Activated CD4-positive, CD25-positive, alpha-beta regulatory T cell treated with anti-CD3 and anti-CD28 coated beads, Interleukin-2, amount 50 U/mL, for 72 hours (primary cell): ENCODE measurements at places on chromosomes 4 and X.

GRCh38 chr4:27084685-27085361, 224.2 kb downstream of the STIM2 start:
- no peak for DNase-seq

GRCh38 chrX:102558607-102559006, 40.7 kb upstream of the ARMCX5 start:
- no peak for DNase-seq

DNA sequence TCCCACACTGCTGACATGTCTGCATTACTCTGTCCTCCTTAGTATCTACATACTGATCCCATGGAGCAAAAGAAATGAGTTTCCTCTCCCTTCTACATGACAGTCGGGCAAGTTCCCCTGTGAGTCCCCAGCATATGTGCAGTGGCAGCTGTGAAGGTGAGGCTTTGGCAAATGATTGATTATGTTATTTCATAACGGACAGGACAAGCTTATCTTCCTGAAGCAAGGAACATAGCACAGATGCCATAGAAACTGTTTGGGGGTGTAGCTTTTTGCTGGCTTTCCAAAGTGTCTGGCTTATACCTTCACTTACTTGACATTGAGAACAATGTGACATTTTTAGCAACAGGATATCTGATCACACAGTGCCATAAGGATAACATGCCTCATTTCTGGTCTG, 136.8 kb upstream of the PDLIM3 start:
- no peak for DNase-seq

DNA sequence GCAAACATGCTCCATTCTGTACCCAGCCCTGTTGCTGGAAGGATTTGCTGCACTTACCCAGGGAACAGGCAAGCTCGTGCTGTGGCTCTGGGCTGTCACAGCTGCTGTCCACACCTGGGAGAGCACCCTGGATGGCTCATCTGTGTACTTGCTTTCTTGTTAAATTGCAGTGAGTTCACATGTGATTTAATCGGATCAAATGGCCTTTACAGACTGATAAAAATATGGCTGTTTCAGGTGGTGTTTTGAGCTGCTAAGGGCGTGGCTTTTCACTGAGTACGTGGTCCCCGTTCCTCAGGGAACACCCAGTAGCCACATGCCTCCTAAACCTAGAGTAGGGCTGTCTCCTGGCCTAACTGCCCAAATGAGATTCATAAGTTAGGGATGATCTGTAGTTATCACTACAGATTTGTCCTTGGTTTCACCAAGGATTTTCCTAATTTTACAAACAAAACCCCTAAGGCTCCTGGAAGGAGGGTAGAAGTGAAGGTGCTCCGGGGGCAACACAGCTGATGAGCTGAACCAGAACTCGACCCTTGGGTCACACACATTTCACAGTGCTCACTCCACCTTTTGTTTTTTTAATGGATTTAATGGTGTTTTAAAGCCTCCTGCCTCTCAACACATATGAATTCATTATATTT, 13.7 kb downstream of the KLKB1 start:
- no peak for DNase-seq

- no peak for DNase-seq
These were observed 1.4 kb upstream of the ATP8A1 start for GRCh38 chr4:42658261-42658660.

DNA sequence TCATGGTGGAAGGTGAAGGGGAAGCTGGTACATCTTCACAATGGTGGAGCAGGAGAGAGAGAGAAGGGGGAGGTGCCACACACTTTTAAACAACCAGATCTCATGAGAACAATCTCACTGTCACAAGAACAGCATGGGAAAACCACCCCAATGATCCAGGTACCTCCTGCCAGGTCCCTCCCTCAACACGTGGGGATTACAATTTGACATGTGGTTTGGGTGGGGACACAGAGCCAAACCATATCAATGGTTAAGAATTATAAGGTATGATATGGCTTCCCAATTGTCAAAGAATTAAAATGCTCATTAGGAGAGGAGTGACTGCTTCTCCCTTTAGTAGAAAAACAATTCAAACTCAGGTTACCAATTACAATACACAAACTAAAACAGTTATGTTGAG, 143.3 kb downstream of the PDLIM5 start:
- no peak for DNase-seq

DNA sequence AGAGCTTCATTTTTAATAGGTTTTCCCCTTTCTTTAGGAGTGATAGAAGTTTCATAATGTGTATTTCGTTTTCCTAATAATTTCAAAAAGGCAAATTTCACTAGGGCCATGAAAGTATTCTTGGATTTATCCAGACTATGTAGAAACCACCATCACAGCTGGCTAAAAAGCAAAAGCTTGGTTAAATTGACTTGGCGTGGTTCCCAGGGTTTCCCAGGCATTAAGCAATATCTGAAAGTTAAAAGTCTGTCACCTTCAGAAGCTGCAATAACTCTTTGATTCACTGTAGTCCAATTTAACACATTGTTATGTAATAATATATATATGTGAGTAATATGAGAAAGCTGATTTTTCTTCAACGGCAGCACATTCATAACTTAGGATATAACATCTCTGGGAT, 38.3 kb downstream of the NDNF start:
- DNase-seq: no peak

DNA sequence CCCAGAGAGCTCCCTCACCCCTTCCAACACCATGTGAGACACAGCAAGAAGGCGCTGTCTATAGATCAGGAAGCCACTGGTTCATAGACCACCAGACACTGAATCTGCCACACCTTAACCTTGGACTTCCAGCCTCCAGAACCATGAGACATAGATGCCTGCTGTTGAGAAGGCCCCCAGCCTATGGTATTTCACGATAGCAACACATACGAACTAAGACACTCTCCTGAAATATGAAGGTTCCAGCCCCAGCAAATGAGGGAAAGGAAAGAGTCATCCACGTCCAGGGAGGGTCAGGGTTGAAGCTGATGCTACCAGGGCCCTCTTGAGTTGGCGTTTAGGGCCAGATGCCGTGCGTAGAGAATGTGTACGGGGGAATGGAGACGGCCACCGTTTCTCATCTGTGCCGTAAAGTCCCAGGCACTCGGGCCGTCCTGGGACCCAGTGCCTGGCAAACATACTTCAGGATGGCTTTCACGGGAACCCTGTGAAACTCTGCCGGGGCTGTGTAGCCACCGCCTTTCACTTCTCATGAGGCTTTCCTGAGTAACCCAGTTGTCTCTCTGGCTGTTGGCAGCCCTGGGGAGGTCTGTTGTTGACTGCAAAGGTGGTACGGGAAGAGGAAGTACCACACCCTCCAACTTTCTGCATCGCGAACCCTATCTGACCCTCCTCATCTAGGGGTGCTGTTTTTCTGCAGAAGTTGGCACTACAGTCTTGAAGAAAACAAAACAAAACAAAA, 17.7 kb upstream of the P2RY8 start:
- no peak for DNase-seq

GRCh38 chr4:109462297-109462696, 28.7 kb downstream of the SEC24B start:
- DNase-seq: no peak

- no peak for DNase-seq
These were observed 20.7 kb downstream of the HAND2 start for GRCh38 chr4:173509036-173510001.

DNA sequence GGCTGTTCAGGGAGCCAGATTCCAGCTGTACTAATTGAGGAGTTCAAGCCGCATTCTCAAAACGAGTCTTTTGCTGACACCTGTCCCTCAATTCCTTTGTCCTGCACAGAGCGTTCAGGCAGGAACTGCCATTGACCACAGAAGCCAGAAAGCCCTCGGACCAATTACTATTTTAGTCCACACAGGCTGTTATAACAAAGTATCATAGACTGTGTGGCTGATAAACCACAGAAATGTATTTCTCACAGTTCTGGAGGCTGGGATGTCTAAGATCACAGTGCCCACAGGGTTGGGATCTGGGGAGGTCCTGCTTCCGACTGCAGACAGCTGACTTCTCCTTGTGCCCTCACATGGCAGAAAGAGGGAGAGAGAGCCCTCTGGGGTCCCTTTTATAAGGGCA, 119.8 kb upstream of the ATP6AP2 start:
- DNase-seq: no peak

- no peak for DNase-seq
These were observed 67.9 kb downstream of the STK32B start for GRCh38 chr4:5118994-5119835.

DNA sequence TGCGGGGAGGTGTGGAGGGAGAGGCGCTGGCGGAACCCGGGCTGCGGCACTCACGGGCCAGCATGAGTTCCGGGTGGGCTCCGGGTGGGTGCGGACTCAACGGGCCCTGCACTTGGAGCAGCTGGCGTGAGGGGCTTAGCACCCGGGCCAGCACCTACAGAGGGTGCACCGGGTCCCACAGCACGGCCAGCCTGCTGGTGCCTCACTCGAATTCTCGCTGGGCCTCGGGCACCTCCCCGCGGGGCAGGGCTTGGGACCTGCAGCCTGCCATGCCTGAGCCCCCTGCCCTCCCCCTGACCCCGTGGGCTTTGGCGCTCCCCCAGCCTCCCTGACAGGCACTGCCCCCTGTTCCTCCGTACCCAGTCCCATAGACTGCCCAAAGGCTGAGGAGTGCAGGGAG, 10.8 kb upstream of the CAMK2D start:
- DNase-seq: no peak

DNA sequence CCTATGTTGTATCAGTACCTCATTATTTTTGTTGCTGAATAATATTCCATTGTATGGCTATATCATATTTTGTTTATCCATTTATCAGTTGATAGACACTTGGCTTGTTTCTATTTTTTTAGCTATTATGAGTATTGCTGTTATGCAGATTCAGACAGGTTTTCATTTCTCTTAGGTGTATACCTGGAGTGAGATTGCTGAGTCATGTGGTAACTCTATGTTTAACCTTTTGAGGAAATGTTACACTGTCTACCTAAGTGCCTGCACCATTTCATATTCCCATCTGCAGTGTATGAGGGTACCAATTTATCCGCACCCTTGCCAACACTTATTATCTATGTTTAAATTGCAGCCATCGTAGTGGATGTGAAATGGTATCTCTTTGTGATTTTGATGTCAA, 43.0 kb upstream of the SH3RF1 start:
- DNase-seq: no peak

GRCh38 chrX:48491809-48492208, 15.8 kb downstream of the FTSJ1 start:
- no peak for DNase-seq

GRCh38 chr4:43014256-43014655, 121.7 kb downstream of the GRXCR1 start:
- DNase-seq: no peak

GRCh38 chr4:153176938-153177337, 27.3 kb upstream of the TRIM2 start:
- DNase-seq: no peak

DNA sequence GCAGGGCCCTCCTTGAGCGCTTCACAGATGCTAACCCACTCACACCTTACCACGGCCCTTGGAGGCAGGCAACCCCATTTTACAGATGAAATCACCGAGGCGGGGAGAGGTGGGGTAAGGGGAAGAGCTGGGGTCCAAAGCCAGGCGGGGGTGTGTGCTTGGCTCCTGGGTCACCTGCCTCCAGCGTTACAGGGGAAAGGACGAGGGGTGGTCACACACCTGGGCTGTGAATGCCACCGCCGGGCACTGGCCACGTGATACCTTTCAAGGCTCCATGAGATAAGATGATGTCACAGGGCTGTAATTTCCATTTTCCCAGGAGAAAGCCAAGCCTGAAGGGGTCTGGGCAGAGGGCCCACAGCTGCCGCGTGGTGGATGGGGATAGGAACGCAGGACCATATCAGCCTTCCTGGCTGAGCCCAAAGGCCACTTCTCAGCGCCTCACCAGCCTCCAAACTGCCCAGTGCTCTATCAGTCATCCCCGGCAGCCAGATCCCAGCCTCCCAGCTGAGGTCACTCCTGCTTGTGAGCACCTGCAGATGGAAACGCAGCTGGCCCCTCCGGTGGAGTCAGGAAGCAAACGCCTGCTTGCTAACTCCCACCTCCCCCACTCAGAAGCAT, 62.4 kb upstream of the CRMP1 start:
- DNase-seq: no peak

GRCh38 chr4:176053785-176054184, 11.9 kb upstream of the WDR17 start:
- no peak for DNase-seq

- DNase-seq: no peak
These were observed 94.0 kb downstream of the PHF8 start for GRCh38 chrX:53950130-53950733.

DNA sequence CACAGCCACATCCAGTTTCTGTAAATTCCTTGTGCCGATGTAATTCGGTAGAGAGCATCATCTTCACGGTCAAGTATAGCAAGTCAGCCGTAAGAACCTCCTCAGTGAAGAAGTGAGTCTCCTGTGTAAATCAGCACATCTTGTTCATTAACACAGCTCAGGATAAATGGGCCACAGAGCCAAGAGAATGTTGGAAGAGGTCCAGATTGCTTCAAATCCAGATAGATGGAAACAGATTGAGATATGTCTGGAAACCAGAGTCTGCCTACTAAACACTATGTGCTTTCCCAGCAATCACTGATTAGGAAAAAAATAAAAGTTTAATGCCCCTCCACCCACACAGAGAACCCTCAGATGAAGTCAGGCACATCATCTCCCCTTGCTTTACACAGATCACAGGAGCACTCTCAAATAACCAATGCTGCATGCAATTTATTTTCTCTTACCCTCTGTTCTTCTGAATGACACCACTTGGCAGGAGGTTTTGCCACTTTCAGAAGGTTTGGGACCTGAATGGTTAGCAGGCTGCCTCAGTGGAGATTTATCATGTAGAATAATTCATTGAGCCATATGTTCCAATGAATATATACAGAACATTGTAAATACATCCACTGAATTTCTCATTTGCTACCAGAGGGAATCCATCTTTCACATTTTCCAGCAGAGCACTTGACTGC, 357.7 kb downstream of the C4orf33 start:
- DNase-seq: no peak

GRCh38 chrX:21004835-21005234, 369.4 kb upstream of the CNKSR2 start:
- DNase-seq: no peak

GRCh38 chr4:9925750-9926439, 95.4 kb downstream of the SLC2A9 start:
- no peak for DNase-seq

- no peak for DNase-seq
These were observed 56.8 kb downstream of the ZFYVE28 start for GRCh38 chr4:2361366-2362265.

GRCh38 chrX:30489323-30489722, 88.2 kb downstream of the TASL start:
- no peak for DNase-seq

DNA sequence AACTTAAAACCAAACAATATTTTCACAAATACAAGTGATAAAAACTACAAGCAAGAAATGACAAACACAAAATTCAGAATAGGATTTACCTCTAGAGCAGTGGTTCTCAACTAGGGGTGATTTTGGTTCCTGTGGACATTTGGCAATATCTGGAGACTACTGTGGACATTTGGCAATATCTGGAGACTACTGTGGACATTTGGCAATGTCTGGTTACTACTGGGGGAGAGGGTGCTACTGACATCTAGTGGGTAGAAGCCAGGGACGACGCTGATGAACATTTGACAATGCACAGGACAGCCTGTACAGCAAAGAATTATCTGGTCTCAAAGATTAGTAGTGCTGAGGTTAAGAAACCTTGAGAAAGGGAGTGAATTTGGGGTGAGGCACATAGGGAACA, 169.8 kb downstream of the CLCN4 start:
- DNase-seq: no peak
